ENCODE measurements at places on chromosomes 16 and 17.
A peak's percentile ranks its signal among the peaks of the same experiment; 100 is the strongest.

GRCh38 chr16:1757714-1758461 is 13.5 kb downstream of the NME3 start:
- H3K27ac ChIP-seq = no peak overlapping the region
- no peaks in the 10 kb centered on the region for H3K27me3 ChIP-seq
- H3K4me1 ChIP-seq = no peaks in the 10 kb centered on the region
- no peak overlapping the region for H3K4me3 ChIP-seq
- DNase-seq = no peak

- H3K4me3 ChIP-seq = no peak overlapping the region
- peaks cover 26% of the 10 kb centered on the region for H3K27me3 ChIP-seq
- DNase-seq = no peak
- peaks cover 7% of the 10 kb centered on the region for H3K4me1 ChIP-seq
These were observed 2.0 kb upstream of the VAT1L start for GRCh38 chr16:77786186-77786847.

DNA sequence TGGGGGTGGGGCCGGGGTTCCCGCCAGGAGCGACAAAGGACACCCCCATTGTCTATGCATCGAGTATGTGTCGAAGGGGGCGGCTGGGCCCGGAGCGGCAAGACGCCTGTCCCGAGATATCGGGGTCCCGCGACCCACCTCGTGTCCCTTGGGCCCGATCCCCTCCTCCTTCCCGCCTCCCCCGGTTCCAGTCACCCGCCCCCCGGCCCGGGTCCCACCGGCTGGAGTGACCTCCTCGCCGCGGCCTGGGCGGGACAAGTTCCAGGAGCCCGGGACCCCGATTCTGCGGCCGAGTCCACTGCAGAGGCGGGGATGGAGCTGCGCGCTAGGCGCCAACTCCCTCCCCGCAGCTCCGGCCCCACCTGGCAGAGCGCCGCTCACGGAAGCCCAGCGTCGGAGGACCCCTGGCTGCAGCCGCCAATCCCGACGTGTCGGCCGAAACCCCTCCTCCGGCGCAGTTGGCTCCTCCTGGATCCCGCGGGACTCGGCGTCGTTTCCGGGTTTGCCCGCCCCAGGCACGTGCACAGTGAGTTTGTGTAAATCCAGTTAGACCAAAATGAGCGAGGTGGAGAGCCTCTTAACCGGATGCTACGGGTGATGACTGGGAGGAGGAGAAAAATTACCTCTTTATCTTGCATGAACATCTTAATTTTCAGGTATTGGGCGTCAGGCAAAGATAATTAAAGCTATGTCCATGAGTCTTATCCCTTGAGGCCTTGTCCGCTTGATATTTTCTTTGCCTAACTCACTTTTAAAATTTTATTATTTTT is at the start of gene NMRAL1:
Gene NMRAL1, minus strand, starts transcription at position 434 of the 770 bp plus-strand sequence. CDS start 493 bp downstream, outside the sequence.
- DNase-seq = peak; percentile 89
- H3K27ac ChIP-seq = peak within 1 kb of the TSS; percentile 87
- no peaks in the 10 kb centered on the region for H3K27me3 ChIP-seq
- peak within 1 kb of the TSS; percentile 67 for H3K4me3 ChIP-seq
- peaks cover 3% of the 10 kb centered on the region for H3K36me3 ChIP-seq
- peaks cover 32% of the 10 kb centered on the region for H3K4me1 ChIP-seq

DNA sequence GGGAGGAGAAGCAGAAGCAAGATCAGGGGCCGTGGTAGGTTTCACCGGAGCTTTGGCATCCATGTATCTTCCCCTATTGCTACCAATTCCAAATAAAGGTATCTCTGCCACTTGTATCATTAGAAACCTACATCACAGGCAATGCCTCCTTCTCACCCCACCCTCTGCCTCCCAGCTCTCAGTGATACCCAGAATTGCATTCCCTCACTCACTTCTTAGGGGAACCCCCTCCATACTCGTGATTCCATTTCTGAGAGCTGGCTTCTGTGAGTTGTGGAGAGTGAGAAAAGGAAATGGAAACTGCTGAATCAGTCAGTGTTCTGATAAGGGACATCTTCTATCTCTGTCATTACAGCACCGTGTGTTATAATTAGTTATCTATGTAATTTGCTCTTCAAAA is 2.3 kb upstream of the CCL3 start:
- no peaks in the 10 kb centered on the region for H3K4me1 ChIP-seq
- H3K27me3 ChIP-seq = no peaks in the 10 kb centered on the region
- no peak overlapping the region for H3K27ac ChIP-seq
- no peak overlapping the region for H3K4me3 ChIP-seq

DNA sequence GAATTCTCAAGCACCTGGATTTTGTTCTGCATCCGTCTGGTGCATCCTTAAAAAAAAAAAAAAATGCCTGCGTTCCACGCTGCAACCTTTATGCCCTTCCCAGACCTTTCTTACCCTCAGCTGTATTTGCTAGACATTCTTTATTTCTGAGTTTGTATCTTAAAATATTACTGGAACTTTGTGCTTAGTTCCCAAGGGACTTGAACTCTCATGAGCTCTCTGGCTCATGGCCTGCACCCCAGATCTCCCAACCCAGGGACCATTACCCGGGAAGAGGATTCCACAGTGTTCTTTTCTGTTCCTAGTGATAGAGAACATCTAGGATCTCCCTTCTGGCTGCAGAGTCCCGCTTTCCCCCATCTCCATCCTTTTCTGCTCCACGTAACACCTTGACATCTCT is 28.9 kb upstream of the CLEC18A start:
- H3K36me3 ChIP-seq = no peaks in the 10 kb centered on the region
- no peak overlapping the region for H3K4me3 ChIP-seq
- no peak for DNase-seq
- H3K4me1 ChIP-seq = peaks cover 84% of the 10 kb centered on the region
- peak overlapping the region; percentile 96 for H3K27ac ChIP-seq

DNA sequence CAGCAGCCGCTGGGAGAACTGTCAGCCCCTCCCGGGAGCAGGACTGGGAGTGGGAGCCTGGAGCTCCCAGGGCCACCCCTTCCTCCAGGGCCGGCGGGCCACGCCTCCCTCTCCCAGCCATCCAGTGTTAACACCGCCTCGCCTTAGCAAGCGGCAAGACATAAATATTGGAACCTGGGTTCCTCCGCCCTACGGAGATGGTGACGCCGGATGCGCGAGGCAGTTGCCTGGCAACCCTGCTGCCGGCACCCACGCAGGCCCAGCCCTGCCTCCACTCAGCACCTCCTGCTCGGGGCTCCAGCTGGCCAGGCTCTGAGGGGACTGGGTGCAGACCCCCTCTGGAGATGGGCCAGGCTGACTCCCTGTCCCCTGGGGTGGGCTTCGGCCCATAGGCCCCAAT is 27.4 kb upstream of the CACNA1H start:
- H3K36me3 ChIP-seq = no peaks in the 10 kb centered on the region
- H3K4me1 ChIP-seq = peaks cover 4% of the 10 kb centered on the region
- peaks cover 59% of the 10 kb centered on the region for H3K27me3 ChIP-seq
- H3K4me3 ChIP-seq = no peak overlapping the region
- no peak for DNase-seq

- peak; percentile 72 for DNase-seq
- no peaks in the 10 kb centered on the region for H3K27me3 ChIP-seq
- H3K27ac ChIP-seq = peak overlapping the region; percentile 80
- H3K36me3 ChIP-seq = peaks cover 24% of the 10 kb centered on the region
- peak overlapping the region; percentile 67 for H3K4me3 ChIP-seq
- H3K4me1 ChIP-seq = peaks cover 37% of the 10 kb centered on the region
These were observed 502 bp downstream of the FAAP100 start for GRCh38 chr17:81551458-81552243.

DNA sequence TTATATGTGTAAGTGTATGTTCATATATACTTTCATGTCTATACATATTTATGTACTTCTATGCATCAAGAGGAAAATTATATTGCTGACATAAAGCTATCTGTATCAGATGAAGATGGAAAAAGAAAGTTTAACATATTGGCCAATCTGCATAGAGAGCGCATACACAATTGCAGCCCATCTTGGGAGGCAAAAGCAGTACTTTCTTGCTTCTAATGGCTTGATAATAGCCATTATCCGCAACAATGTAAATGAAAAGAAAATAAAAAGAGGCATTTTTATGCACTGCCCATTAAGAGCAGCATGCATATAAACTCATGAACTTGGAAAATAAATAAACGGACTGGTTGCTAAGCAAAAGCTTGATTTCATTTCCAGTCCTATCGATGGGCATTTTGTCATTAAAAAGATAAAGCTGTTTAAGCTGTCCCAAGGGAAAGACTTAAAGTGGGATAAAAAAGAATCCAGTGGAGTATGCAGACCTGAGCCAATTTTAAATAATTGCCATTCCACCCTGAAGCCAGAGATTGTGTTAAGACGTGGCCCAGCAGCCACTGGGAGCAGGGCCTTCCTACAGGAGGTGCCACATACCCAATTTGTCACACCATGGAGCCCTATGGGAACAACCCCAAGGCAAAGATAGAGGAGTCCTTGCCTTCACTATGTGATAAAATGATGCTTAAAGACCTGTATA is 183.6 kb upstream of the CDH11 start:
- no peaks in the 10 kb centered on the region for H3K27me3 ChIP-seq
- no peak for DNase-seq
- H3K4me3 ChIP-seq = no peak overlapping the region
- no peaks in the 10 kb centered on the region for H3K36me3 ChIP-seq
- no peak overlapping the region for H3K27ac ChIP-seq

DNA sequence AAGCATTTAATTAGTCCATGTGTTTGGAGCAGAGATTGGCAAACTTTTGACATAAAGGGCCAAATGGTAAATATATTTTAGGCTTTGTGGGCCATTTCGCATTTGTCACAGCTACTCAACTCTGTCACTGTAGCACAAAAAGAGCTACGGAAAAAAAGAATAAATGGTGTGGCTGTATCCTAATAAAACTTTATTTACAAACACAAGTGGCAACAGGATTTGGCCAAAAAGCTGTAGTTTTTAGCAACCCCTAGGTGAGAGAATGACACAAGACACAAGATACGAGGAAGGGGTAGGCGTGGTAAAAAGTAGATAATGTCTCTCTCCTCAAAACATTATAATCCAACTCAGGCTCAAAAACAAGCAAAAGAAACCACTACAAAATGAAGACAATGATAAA is 66.5 kb downstream of the TTC19 start:
- H3K4me1 ChIP-seq = no peaks in the 10 kb centered on the region
- H3K36me3 ChIP-seq = peaks cover 100% of the 10 kb centered on the region
- no peaks in the 10 kb centered on the region for H3K27me3 ChIP-seq

- H3K4me1 ChIP-seq = peaks cover 5% of the 10 kb centered on the region
- no peak overlapping the region for H3K4me3 ChIP-seq
- no peaks in the 10 kb centered on the region for H3K27me3 ChIP-seq
These were observed 159.8 kb downstream of the RPTOR start for GRCh38 chr17:80704381-80704819.

GRCh38 chr17:37527249-37527851 is 37.7 kb downstream of the DUSP14 start:
- peaks cover 74% of the 10 kb centered on the region for H3K36me3 ChIP-seq
- no peak for DNase-seq
- H3K4me3 ChIP-seq = no peak overlapping the region
- H3K27ac ChIP-seq = no peak overlapping the region
- no peaks in the 10 kb centered on the region for H3K27me3 ChIP-seq

DNA sequence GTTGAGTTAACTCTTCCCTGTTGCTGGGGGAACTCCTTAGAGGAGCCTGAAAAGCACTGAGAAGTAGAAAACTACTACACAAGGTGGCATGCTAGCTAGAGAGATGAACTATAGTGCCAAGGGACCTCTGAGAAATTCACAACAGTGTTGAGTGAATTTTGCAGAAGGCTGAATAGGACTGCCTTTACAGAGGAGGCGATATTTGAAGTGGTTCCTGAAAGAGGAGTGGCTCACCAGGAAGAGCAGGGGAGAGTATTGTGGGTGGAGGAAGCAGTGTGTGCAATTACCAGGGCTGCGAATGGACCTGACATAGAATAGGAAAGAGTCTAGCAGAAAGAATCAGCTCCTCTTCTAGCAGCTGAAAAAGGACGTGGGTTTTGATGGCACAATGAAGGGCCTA is 66.4 kb downstream of the CDK5R1 start:
- H3K27me3 ChIP-seq = no peaks in the 10 kb centered on the region
- H3K27ac ChIP-seq = no peak overlapping the region
- no peak overlapping the region for H3K4me3 ChIP-seq
- DNase-seq = no peak
